ENCODE measurements at places on chromosomes 16 and 17. TPM values are rescaled to one million over a fixed set of nuclear protein-coding genes. Genes with fewer than 3 reads are reported as not detected.

DNA sequence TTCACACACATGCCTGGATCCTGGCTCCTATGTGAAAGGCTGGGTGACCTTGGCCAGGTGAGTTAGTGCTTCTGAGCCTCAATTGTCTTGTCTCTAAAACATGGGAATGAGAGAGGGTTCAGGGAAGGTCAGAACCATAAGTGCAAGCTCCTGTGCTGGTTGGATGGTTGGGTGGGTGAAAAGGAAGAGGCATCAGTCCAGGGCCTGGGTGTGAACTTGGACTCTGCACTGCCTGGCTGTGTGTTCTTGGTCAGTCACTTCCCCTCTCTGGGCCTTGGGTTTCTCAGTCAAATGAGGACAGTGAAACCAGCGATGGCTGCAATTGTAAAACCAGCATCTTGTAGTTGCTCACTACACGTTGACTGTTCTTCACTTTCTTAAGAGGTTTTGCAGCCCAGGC lies 643 bp upstream of the KCNG4 start:
- H3K4me3 ChIP-seq, result no peak overlapping the region
- no peak for DNase-seq
- H3K27me3 ChIP-seq, result peaks cover 65% of the 10 kb centered on the region
- no peak overlapping the region for H3K27ac ChIP-seq
- H3K4me1 ChIP-seq, result no peaks in the 10 kb centered on the region

DNA sequence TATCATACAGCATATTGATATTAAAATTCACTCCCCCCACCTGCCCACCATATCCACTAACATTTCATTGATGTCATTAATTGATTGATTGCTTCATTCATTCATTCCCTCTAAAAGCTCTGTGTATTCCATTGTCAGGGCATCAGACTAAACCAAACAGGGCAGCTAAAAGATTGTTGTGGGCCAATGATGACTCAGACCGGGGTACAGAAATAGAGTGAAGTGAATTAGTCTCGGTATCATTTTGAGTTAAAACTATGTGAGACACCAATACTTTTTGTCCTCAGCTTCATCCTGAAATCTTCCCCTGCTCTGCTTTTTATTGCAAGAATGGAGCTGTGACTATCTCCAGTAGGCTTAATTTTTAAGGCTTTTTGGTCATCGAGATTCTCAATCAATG lies 868.3 kb downstream of the CDH11 start:
- H3K4me3 ChIP-seq, result no peak overlapping the region
- H3K27me3 ChIP-seq, result no peaks in the 10 kb centered on the region
- no peaks in the 10 kb centered on the region for H3K36me3 ChIP-seq
- no peak for DNase-seq

DNA sequence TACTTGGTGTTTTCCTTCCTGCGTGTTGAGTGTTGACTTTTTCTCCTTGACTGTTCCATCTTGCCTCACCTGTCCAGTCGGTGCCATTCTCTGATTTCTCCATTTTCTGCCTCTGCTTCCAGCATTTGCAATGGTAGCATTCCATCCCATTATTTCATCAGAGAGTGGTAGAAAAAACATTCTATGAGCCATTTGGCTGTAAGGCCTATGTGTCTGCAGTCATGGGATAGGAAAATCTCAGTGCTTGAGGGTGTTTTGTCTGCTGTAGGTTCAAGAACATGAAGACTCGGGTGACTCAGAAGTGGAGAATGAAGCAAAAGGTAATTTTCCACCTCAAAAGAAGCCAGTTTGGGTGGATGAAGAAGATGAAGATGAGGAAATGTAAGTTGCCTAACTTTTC lies 2.7 kb downstream of the UTP18 start:
- no peaks in the 10 kb centered on the region for H3K27me3 ChIP-seq
- no peak overlapping the region for H3K4me3 ChIP-seq
- DNase-seq, result no peak
- H3K27ac ChIP-seq, result no peak overlapping the region

- no peaks in the 10 kb centered on the region for H3K36me3 ChIP-seq
- H3K4me1 ChIP-seq, result no peaks in the 10 kb centered on the region
- DNase-seq, result peak; percentile 37
- H3K27ac ChIP-seq, result no peak overlapping the region
These were observed 17.5 kb upstream of the MT4 start for GRCh38 chr16:56547120-56547948.

Gene PPY
- not detected for polyA plus RNA-seq

GRCh38 chr16:56199164-56199563 lies 7.9 kb downstream of the GNAO1 start:
- H3K4me3 ChIP-seq, result no peak overlapping the region

DNA sequence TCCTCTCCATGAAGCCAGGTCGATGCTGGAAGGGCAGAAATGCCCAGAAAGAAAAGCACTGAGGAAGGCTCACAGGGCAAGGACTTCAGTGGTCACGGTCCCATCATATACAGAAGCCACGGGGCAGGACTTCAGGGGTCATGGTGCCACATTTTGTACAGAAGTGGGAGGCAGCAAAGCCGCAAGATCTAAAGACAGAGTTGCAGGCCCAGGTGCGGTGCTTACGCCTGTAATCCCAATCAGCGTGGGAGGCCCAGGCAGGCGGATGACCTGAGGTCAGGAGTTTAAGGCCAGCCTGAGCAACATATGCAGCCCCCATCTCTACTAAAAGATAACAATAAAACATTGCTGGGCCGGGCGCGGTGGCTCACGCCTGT lies 96.0 kb downstream of the NXN start:
- H3K4me3 ChIP-seq, result no peak overlapping the region
- DNase-seq, result no peak
- no peaks in the 10 kb centered on the region for H3K27me3 ChIP-seq
- H3K27ac ChIP-seq, result peak overlapping the region; percentile 72
- H3K4me1 ChIP-seq, result peaks cover 89% of the 10 kb centered on the region

Gene RAB11FIP4
- 11.6 TPM for polyA plus RNA-seq

- H3K36me3 ChIP-seq, result no peaks in the 10 kb centered on the region
- DNase-seq, result no peak
- H3K4me1 ChIP-seq, result no peaks in the 10 kb centered on the region
These were observed 9.6 kb upstream of the SPN start for GRCh38 chr16:29653471-29653870.

Gene USP32
- polyA plus RNA-seq, result 16.3 TPM

- no peaks in the 10 kb centered on the region for H3K27me3 ChIP-seq
- H3K4me3 ChIP-seq, result no peak overlapping the region
- peaks cover 11% of the 10 kb centered on the region for H3K4me1 ChIP-seq
- no peak for DNase-seq
These were observed 19.7 kb upstream of the RMI2 start for GRCh38 chr16:11325404-11326083.

- H3K27me3 ChIP-seq, result no peaks in the 10 kb centered on the region
- H3K4me3 ChIP-seq, result no peak overlapping the region
- peak overlapping the region; percentile 86 for H3K27ac ChIP-seq
- H3K4me1 ChIP-seq, result peaks cover 75% of the 10 kb centered on the region
- H3K36me3 ChIP-seq, result peaks cover 69% of the 10 kb centered on the region
These were observed 13.3 kb downstream of the SLC16A3 start for GRCh38 chr17:82241926-82242697.

DNA sequence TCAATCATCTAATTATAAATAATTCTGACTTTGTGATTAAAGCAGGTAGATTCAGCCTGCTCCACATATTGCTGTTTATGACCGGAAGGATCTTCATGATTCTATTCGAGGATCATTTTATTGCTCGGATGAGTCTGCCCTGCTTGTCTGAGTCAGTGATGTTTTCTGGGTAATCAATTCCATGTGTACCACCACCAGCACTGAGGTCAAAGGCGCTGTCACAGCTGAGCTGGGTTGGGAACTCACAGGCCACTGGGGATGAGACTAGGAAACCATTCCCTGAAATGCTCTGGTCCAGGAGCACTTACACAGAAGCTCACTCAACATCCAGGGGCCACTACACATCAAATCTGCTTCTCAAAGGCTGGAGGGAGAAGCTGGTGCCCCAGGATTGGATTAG lies 30.4 kb upstream of the ERN1 start:
- no peaks in the 10 kb centered on the region for H3K36me3 ChIP-seq
- no peaks in the 10 kb centered on the region for H3K27me3 ChIP-seq
- no peak for DNase-seq
- H3K27ac ChIP-seq, result no peak overlapping the region
- peaks cover 48% of the 10 kb centered on the region for H3K4me1 ChIP-seq

- peaks cover 6% of the 10 kb centered on the region for H3K4me1 ChIP-seq
- no peak for DNase-seq
- H3K27ac ChIP-seq, result no peak overlapping the region
- H3K36me3 ChIP-seq, result peaks cover 13% of the 10 kb centered on the region
- no peak overlapping the region for H3K4me3 ChIP-seq
These were observed 6.0 kb downstream of the PDP2 start for GRCh38 chr16:66886321-66886720.

DNA sequence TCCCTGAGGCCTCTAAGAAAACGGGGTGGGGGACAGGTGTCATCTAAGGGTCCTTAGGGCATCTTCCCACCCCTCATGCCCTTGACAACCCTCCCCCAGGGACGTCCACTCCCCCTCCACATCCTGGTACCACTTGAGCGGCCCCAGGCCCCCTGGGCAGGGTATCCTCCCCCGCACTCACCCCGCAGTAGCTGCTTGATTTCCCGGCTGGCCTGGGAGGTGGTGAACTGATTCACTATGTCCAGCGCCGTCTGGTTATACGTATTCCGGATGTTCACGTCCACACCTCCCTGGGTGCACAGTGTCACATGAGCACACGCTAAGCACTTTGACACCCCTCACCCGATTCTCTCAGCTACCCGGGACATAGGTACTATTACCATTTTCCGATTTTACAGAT lies 9.7 kb downstream of the CASKIN2 start:
- H3K4me1 ChIP-seq, result peaks cover 23% of the 10 kb centered on the region
- H3K27me3 ChIP-seq, result no peaks in the 10 kb centered on the region
- DNase-seq, result no peak
- H3K27ac ChIP-seq, result no peak overlapping the region
- peaks cover 28% of the 10 kb centered on the region for H3K36me3 ChIP-seq

- no peaks in the 10 kb centered on the region for H3K27me3 ChIP-seq
- no peak for DNase-seq
- H3K36me3 ChIP-seq, result no peaks in the 10 kb centered on the region
- H3K27ac ChIP-seq, result no peak overlapping the region
- no peaks in the 10 kb centered on the region for H3K4me1 ChIP-seq
These were observed 160.0 kb downstream of the TMEM132E start for GRCh38 chr17:34739386-34739785.

- no peak overlapping the region for H3K27ac ChIP-seq
- H3K4me1 ChIP-seq, result peaks cover 7% of the 10 kb centered on the region
- DNase-seq, result no peak
- H3K36me3 ChIP-seq, result no peaks in the 10 kb centered on the region
- no peak overlapping the region for H3K4me3 ChIP-seq
- H3K27me3 ChIP-seq, result no peaks in the 10 kb centered on the region
These were observed 676.6 kb downstream of the CDH11 start for GRCh38 chr16:64445245-64445644.

DNA sequence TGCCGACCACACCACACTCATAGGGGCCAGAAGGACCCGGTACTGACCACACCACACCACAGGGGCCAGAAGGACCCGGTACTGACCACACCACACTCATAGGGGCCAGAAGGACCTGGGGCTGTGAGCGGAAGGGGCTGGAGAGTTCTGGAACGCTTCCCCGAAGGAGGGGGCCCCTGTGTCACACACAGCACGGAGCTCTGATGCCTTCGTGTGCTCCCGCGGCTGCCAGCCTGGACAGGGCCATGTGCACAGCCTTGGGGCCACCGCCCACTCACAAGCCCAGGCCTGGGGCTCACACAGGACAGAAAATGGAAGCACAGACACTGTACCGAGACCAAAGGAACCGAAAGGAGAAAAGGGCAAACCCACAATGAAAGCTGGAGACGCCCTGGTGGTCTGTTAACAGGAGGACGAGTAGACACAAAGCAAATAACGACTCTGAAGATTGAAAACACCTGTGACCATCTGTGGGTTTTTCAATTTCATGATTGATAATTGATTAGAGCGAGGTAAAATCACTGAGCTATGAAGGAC lies 106.5 kb upstream of the METRNL start:
- no peak overlapping the region for H3K27ac ChIP-seq
- H3K4me3 ChIP-seq, result no peak overlapping the region
- H3K36me3 ChIP-seq, result no peaks in the 10 kb centered on the region
- H3K4me1 ChIP-seq, result no peaks in the 10 kb centered on the region
- H3K27me3 ChIP-seq, result no peaks in the 10 kb centered on the region

GRCh38 chr17:82933911-82934310 lies 94.1 kb upstream of the ZNF750 start:
- no peak overlapping the region for H3K27ac ChIP-seq
- H3K27me3 ChIP-seq, result no peaks in the 10 kb centered on the region
- H3K36me3 ChIP-seq, result peaks cover 100% of the 10 kb centered on the region
- H3K4me1 ChIP-seq, result no peaks in the 10 kb centered on the region
- no peak for DNase-seq
- no peak overlapping the region for H3K4me3 ChIP-seq

DNA sequence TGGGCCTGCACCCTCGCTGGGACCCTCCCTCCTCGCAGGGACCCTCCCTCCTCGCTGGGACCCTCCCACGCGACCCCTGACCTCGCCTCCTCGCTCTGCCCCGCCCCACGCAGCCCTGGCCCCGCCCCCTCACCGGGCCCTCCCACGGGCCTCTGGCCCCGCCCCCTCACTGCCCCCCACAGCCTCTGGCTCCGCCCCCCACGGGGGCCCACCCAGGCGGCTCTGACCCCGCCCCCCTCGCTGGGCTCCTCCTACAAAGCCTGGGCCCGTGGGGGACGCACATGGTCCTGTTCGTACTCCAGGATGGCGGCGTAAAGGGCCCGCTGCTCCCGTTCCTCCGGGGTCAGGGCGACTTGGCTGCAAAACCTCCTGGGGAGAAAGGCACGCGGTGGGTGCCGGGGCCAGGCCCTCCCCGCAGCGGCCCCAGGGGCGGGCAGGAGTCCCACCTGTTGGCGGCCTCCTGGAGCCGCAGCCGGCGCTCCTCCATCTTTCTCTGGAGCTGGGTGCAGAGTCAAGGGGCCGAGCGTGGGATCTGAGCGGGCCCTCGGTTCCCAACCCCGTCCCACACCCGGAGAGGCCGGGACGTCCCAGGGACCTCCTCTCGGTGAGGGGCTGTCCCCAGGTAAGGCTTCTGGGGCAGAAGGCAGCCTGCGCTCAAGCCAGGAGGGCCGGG lies 9.0 kb downstream of the VPS9D1 start:
- no peak overlapping the region for H3K27ac ChIP-seq
- H3K4me3 ChIP-seq, result peak overlapping the region; percentile 33
- H3K27me3 ChIP-seq, result no peaks in the 10 kb centered on the region
- H3K36me3 ChIP-seq, result peaks cover 38% of the 10 kb centered on the region
- H3K4me1 ChIP-seq, result peaks cover 14% of the 10 kb centered on the region
- peak; percentile 78 for DNase-seq

Gene OTOP2
- polyA plus RNA-seq, result 0.15 TPM

- no peak overlapping the region for H3K4me3 ChIP-seq
- H3K36me3 ChIP-seq, result peaks cover 21% of the 10 kb centered on the region
- no peak overlapping the region for H3K27ac ChIP-seq
- no peaks in the 10 kb centered on the region for H3K27me3 ChIP-seq
These were observed 112.2 kb upstream of the ZNF750 start for GRCh38 chr17:82952019-82952418.

- no peaks in the 10 kb centered on the region for H3K27me3 ChIP-seq
- no peak overlapping the region for H3K4me3 ChIP-seq
- no peak for DNase-seq
- H3K36me3 ChIP-seq, result peaks cover 39% of the 10 kb centered on the region
- no peak overlapping the region for H3K27ac ChIP-seq
These were observed 39.3 kb downstream of the TADA2A start for GRCh38 chr17:37446027-37446426.

GRCh38 chr17:62935098-62935497 lies 30.9 kb upstream of the TANC2 start:
- H3K27ac ChIP-seq, result no peak overlapping the region
- no peaks in the 10 kb centered on the region for H3K36me3 ChIP-seq
- H3K27me3 ChIP-seq, result no peaks in the 10 kb centered on the region
- no peak overlapping the region for H3K4me3 ChIP-seq

Gene FBRS
- 19.7 TPM for polyA plus RNA-seq

GRCh38 chr17:21517538-21518293 lies 141.6 kb downstream of the KCNJ12 start:
- no peak for DNase-seq
- H3K4me3 ChIP-seq, result no peak overlapping the region
- peaks cover 3% of the 10 kb centered on the region for H3K4me1 ChIP-seq
- H3K27ac ChIP-seq, result no peak overlapping the region
- no peaks in the 10 kb centered on the region for H3K36me3 ChIP-seq

All from stomach (tissue), 19 donors.